ENCODE measurements at places on chromosomes 2 and 18.

DNA sequence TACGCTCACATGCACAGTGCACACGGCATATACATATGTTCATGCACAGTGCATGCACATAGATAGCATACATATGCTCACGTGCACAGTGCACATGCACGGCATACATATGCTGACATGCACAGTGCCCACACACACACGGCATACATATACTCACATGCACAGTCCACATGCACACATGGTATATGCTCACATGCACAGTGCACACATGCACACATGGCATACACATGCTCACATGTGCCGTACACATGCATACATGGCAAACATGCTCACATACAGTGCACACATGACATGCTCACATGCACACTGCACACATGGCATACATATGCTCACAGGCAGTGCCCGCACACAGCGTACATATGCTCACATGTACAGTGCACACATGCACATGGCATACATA, 97.7 kb upstream of the CTDP1 start:
- DNase-seq: no peak

GRCh38 chr2:69225933-69226332, 161.1 kb downstream of the GFPT1 start:
- DNase-seq: no peak

GRCh38 chr2:18600255-18600613, 10.9 kb upstream of the NT5C1B start:
- no peak for DNase-seq

DNA sequence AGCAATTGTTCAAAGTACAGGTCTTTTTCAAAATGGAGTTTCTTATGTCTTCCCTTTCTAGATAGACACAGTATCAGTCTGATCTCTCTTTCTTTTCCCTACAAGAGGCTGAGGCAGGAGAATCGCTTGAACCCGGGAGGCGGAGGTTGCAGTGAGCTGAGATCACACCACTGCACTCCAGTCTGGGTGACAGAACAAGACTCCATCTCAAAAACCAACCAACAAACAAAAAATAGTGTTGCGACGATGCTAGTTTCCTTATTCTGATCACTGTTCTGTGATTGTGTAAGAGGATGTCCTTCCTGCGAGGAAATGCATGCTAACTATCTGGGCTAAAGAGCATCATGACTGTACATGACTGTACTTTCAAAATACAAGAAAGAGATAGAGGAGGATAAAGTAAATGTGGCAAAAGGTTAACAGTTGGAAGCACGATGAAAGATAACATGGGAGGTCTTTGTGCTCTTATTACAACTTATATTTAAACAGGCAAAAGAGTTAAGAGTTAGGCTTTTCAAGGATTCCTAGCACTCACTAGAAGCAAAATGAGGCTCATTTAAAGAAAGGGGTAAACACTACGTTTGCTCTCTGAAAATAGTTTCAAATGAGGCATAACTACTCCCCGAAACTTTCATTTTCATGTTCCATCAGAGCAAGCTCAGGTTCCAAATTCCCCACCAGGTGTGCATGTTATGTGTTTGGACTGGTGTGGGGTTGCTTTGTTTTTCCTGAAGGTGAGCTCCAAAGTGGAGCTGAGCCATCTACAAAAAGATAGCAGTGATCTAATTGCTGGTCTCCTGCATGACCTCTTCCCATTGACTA, 23.8 kb downstream of the SOWAHC start:
- no peak for DNase-seq

DNA sequence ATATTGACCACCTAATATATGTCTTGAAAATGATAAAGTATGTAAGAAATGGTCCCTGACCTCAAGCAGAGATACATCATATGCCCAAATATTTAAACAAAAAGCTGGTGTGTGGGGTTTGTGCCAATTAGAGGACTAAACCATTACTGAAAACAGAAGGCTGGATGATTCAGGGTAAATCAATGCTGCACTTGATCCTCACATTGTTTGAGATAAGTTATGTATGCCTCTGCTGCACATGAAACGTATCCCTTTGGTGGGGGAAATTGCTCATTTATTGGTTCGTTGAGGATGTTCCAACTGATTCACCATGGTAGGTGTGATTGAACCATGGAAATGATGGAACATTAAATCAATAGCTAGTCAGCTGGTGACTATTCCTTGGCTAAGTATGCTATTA, 24.7 kb upstream of the DARS1 start:
- no peak for DNase-seq

DNA sequence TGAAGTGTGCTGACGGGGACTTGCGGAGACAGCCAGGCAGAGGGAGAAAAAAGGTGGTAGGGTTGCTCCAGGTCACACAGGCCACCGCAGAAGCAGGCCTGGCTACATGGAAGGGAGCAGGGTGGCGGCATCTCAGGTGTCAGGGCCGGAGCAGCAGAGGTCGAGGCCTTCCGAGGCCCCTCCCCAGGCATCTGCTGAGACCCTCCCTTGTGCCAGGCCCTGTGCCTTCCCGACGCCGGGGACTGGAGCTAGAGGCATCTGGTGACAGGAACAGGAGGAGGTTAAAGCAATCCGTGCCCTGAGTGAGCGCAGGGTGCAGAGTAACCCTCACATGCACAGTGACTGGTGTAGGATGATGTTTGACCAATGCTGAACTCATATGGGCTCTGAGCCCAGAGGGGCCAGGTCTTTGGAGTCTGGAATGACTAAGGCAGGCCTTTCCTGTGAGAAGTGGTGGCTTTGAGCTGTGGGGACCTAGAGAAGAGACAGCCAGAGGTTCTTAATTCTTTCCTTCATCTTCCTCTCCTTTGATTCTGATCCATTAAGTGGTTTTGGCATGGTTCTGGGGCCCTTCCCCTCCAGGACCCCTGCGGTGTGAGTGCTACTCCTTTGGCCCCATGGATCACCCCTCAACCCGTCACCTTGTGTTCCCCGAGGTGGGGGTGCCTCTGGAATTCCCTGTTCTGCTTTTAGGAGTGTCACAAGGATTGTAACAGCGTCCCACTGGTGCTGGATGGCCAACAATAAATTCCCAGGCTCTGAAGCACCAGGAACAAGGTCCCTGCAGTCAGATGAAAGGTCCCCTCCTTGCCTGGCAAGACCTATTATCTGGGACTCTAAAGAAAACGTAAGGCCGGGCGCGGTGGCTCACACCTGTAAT, 72.1 kb downstream of the KLHL29 start:
- no peak for DNase-seq

DNA sequence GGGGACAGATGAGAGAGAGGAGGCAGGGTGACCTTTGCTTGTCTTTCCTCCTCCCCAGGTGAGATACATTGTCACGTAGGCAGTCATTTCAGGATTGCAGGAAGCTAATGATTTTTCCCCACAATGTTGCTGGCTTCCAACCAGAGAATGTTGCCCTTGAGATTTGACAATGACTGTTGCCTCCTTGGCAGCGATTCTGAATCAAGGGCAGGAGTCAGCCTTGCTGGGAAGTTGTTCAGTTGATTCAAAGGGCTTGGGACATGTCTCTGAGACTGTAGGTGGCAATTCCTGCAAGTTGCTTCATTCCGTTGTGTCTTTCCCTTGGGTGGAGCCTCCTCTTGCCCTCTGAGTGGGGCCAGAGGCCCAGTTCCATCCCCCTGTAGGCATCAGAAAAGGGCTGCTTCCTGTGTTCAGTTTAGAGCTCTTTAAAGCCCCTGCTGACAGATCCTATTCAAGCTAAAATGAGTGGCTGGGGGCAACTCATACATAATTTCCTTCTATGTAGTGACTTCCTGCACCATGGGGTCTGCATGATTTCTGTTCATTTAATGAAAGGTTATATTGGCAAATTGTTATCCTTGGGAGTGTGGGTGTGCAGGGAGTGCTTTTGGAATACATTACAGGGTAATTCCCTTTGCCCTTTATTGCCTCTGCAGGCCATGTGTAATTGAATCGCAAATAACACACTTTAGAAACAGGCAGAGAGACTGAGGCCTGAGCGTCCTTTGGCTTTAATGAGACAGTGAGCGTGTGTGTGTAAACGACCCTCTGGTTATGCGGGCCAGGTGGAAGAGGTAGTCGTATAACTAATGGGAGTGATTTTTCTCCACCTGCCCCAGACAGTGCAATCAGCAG, 52.4 kb downstream of the GPR39 start:
- no peak for DNase-seq

DNA sequence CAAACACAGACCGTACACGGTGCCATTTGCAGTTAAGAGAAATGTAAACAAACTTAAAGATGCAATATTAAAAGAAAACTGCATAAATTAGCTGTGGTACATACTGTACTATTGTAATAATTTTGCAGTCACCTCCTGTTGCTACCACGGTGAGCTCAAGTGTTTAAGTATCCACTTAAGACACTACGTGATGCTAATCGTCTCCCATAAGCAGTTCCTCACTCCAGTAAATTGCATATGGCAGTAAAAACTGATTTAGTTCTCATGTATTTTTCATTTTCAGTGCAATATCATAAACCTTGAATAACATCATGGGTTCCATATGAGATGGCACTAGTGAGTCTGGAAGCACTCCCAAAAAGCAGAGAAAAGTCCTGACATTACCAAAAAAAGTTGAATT, 14.4 kb downstream of the CLEC4F start:
- DNase-seq: no peak

DNA sequence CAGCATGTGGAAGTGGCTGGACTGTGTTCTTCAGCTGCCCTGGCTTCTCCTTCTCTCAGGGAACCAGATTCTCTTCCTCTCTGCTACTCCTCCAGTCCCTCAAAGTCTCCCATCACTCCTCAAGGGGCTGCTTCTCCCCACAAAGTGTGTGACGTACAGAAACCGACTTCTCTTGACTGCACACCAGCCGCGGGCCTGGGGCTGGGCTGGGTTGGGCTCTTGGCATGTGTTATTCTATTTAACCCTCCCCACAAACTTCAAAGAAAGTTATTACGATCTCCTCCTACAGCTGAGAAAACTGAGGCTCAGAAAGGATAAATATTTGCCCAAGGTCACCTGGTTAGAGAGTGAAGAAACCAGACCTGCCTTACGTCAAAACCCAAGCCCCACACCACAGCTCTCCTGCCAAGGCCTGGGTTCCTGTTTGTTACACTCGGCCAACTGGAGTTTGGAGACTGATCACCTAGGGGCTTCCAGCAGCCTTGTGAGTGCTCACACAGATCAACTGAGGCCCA, 269.0 kb downstream of the TFCP2L1 start:
- DNase-seq: no peak

DNA sequence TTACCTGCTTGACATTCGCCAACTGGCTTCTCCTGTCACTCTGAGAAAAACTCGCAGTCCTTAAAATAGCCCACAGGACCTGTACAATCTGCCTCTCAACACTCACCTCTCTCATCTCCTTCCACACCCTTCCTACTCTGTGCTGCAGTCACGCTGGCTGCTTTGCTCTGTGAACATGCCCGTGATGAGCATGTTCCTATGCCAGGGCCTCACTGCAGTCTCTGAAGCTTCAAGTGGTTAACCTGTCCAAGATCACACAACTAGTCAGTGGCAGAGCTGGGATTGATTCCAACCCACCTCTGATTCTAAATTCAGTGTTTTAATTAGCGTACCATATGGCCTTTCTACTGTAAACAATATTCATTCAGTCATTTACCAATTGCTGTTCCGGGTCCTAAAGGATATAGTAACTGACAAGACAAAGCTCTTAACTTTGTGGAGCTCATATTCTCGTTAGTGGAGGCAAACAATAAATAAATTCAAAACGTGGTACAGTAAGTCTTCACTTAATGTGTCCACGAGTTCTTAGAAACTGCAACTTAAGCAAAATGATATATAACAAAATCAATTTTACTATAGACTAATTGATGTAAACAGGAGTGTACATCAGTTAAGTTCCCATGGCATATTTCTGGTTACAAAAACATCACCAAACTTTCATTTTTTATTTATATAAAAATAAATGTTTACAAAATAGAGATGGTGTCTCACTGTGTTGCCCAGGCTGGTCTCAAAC, 38.9 kb upstream of the FBXO11 start:
- DNase-seq: no peak

GRCh38 chr2:102130647-102130991, 11.9 kb upstream of the IL1R1 start:
- DNase-seq: no peak

DNA sequence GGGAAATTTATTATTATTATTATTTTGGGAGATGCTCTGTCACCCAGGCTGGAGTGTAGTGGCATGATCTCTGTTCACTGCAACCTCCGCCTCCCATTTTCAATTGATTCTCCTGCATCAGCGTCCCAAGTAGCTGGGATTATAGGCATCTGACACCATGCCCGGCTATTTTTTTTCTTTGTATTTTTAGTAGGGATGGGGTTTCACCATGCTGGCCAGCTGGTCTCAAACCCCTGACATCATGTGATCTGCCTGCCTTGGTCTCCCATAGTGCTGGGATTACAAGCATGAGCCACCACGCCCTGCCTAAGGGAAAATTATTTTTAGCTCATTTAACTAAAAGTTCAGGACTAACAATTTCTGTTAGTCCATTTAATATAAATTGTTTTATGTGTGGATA, 109.2 kb upstream of the SESTD1 start:
- no peak for DNase-seq

- no peak for DNase-seq
Measured at GRCh38 chr18:8952174-8952573, 150.3 kb upstream of the NDUFV2 start.

- DNase-seq: peak; percentile 41
Measured at GRCh38 chr2:46776687-46777327, 138.8 kb downstream of the MCFD2 start.

- no peak for DNase-seq
Measured at GRCh38 chr2:21198637-21199036, 74.9 kb downstream of the TDRD15 start.

DNA sequence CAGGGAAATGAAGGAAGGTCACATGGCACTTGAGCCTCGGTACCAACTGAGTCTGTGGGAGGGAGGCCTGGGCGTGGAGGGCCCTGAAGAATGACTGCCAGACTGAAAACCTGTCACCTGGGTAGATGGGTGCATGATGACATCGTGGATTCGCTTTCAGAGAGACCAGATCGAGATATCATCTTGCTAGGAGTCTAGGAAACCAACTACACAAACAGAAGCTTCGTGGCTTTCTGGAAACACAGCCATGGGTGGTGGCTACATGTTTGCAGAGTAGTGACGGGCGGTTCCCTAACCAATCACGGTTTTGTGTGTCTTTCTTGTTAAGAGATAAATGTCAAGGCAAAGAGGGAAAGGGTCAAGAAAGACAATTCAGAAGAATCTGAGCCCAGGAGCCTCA, 155.0 kb downstream of the EIPR1 start:
- DNase-seq: no peak

GRCh38 chr2:231359441-231359840, 36.1 kb upstream of the B3GNT7 start:
- no peak for DNase-seq

GRCh38 chr2:141331127-141331526, 799.7 kb downstream of the LRP1B start:
- no peak for DNase-seq

GRCh38 chr2:221705185-221705877, 133.2 kb upstream of the EPHA4 start:
- no peak for DNase-seq

DNA sequence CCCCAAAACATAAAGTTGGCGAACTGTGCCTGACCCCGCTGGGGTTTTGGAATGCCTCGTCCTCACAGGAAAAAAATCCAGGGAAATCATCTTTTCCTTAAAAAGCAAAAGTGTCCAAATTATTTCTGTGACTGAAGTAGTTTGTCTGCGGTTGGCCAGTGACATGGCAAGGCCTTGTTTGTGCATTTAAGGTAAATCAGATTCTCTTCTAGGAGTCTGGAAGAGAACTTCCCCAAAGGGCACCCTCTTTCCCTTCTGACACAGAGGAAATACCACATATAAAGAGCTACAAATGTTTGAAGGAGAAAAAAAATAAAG, 737 bp upstream of the CYB5A start:
- DNase-seq: no peak

GRCh38 chr2:176553685-176554100, 284.5 kb downstream of the MTX2 start:
- peak; percentile 38 for DNase-seq

- DNase-seq: no peak
Measured at GRCh38 chr2:23235736-23236135, 149.2 kb upstream of the KLHL29 start.
